AG08396 (cell line): ENCODE measurements at places on chromosomes 6 and 20.

DNA sequence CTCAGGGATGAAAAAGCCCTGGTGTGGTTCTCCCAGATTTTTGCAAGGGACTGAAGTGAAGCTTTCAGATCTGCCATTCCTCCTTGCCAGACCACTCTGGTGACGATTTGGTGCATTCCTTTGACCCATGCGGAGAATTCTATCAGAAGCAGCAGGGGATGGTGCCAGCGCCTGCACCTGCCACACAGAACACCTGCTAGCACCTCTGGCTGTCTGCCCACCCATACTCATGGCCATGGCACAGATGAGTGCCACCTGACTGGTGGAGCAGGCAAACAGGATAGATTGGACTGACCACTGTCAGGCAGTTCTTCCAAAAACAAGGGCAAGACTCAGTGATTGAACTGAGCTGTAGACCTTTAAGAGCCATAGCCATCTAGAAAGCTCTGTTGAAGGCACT, 107.1 kb downstream of the CDYL start:
- DNase-seq: no peak

DNA sequence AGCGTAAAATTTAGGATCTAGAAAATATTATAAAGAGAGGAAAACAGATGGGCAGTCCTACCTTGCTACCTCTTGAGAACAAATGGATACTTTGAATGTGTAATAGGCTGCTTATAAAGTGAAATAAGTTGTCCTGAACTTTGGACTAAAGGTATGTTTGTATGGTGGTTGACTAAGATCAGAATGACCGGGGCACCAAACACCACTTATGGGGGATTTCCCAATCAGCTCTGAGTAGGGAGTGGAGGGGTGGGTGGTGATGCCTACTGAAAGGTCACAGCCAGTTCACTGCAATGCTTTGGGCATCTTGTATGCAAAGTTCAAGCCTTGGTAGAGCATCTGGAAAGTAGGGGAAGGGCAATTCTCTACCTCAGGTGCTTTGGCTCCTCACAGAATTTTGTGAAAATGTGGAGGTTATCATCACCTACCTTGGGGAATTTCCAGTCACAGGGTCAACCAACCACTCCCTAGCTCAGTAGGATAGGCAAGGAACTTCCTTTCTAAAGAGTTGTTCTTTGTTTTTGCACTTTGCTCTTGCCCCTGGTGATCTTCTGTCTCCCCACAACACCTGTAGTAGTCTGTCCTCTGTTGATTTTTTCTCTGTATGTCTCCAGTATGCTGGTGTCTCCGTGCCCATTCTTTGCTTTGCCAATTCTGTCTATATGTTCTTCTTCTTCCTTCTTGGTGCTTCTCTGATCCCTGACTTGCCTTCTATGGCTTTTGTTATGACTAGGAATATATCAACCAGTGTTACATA, at the start of gene TRIM31:
TRIM31 (minus strand) TSS at position 88 of the 757 bp plus-strand sequence. CDS start 285 bp downstream, outside the sequence.
- DNase-seq: no peak

DNA sequence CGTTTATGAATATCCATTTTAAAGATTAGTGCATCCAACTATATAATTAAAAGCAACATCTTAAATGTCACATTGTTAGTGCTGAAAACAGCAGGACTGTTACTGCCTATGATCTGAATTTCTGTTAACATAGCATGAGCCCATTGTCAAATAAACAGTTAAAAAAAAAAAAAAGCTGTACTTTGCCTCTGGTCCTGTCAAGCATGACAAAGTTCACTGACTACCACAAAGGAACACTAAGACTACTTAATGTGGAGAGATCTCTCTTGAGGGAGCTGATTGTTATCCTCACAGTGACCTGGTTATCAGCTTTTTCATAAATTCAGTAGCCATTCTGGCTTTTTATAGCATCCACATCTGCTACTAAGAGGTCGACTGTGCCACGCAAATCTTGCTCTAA, 228.1 kb downstream of the TMEM200A start:
- no peak for DNase-seq

- peak; percentile 76 for DNase-seq
These were observed 53.6 kb upstream of the FRMD1 start for GRCh38 chr6:168132531-168133167.

DNA sequence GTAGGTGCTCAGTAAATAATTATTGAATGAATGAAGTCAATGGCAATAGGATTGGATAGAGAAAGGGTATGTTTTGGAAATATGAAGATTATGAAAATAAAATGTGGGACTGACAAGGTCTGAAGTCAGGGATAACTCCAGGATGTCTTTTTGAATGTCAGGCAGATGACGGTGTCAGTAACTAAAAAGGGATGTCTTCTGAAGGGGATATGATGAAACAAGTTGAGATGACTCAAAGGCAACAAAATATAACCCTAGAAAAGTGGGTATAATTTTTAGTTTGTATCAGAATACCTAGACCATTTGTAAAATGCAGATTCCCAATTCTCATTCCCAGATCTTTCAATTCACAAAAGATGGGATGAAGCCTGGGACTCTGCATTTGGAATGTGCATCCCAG, 257.3 kb upstream of the SGK1 start:
- DNase-seq: no peak

DNA sequence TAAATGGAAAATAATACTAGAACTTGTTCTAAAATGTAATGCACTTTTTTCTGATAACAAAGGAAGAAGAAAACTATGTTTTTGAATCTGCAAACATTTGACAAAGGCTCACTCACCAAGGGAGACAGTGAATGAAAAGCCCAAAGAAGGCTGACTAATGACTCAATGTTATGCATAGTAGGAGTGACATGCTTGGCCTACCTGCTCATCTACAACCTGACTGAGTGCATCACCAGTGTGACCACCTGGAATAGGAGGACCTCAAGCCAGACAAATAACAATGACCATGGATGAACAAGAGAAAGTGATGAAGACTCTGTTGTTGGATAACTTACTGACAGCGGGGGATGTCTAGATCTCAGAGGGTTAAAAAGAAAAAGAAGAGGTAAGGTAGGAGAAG, 157.2 kb downstream of the SIM1 start:
- DNase-seq: no peak

DNA sequence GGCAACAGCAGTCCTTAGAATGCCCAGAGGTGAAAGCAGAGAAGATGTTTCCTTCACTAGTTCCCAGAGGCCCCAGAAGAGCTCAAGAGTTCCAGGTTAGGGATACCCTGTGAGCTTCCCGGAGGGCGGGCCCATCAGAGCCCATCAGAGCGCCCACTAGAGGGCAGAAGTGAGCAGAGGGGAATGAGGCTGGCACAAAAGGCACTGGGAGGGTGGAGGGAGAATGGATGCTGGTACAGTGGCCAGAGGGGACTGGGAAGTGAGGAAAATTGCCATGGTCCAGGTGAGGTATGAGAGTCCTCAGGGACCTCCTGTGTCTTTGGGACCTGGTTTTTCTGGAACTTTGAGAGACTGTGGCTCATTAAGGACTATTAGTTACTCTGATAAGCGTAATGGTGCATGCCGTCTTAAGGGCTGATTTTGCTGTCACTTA, 57.3 kb downstream of the LINC00237 start:
- DNase-seq: peak; percentile 31

GRCh38 chr6:127192911-127193541, 73.6 kb upstream of the RNF146 start:
- no peak for DNase-seq

DNA sequence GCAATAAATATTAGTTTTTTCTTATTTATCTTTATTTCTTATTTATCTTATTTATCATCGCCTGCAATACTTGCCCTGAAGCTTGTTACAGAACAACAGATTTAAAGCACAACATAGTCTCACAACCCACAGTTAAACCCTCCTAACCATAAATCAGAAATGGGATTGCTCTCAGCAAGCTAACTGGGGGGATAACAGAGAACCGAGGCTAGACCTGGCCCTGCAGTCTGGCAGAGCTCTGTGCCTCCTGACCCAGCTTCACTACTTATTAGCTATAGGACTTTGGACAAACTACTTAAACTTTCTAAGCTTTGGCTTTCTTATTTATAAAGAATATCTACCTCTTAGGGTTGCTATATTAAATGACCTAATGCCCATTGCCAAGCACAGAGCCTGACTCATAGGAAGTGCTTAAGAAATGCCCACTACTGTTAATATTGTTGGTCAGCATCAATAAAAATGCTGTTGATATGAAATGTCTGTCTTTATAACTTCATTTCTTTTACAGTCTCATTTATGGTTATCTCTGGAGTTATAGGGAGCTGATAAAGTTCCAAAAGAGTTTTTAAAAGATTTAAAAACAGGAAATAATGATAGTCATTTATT, 87.9 kb upstream of the BEND6 start:
- DNase-seq: no peak

DNA sequence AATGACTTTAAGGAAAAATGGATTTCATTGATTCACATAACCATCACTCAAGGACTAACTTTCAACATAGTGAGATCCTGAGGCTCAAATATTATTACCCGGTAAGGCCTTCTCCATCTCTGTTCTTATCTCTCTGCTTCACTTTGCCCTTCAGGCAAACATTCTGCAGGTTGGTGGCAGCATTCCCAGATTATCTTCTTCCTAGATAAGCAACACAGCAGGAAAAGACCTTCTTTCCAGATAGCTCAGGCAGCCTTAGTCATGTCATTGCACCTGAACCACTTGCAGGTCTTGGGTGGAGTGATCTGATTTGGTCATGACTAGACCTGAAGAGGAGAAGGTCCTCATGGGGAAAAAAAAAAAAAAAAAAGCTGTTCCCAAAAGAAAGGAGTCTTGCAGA, 5.3 kb upstream of the HIVEP2 start:
- no peak for DNase-seq

DNA sequence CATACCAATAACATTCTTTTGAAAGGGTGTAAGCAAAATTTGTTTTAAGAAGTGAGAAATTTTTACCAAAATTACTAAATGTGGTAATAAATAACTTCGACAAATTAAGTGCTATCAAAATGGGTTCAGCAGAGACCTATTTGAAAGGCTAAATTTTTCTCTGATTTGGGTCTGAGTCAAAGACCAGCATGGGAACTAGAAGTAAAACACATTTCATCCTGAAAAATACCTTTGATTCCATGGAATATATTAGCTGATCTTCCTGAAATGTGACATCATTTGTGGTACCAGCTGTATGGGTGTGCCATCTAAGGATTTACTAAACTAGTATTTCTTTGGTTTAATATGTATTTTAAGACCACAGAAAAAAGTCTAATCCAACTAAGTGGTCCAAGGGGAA, 63.6 kb downstream of the BLOC1S5 start:
- no peak for DNase-seq

DNA sequence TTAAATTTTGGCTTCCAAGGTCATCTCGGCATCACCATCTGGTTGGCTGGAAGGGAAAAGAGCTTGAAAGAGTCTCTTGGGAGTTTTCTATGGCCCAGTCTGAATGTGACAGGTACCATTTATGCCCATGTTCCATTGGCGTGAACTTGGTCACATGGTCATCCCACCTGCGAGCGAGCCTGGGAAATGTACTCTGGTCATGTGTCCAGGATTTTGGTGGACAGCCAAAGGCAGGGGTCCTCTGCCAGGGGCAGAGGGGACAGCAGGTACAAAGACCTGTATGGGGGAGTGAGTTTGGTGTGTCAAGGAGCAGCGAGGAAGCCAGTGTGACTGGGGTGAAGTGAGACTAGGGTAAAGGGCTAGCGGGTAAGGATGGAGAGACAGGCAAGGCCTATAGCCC, 112.6 kb downstream of the CDC5L start:
- no peak for DNase-seq

DNA sequence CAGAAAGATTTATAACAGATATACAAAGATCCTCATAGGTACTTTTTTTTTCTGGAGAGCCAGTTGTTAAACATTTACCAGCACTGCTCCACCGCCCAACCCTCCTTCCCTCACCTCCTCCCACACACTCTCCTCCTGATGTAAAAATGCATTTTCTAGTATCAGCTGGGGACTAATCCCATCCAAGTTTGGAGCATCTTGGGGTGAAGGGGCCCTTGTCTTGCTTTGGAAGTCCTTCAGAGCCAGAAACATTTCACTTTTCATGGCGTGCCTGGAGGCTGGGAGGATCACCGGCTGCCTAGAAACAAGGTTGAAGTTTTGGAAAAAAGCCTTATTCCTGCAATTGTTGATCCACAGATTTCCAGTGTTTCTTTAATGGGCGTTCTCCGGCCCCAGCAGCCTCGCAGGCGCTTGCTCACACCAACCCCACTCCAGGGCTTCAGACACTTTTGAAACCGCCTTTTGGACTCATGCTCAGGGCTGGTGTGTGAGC, 165.1 kb upstream of the AFDN start:
- no peak for DNase-seq

DNA sequence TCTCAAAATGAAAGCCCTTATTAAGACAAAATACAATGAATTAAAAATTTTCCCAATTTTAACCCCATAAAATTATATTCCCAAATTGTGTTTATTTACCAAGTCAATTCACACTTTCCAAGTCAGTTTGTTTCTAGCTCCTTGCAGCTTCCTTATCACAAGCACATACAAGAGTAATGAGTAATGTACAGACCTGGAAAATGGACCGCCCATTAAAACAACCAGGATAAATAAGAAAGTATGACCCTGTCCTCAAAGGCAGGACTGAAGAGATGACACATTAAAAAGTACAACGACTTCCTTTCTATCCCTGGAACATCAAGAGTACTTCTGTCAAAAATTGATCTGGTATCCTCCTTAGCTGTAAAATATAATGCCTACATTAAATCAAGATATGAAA, 47.1 kb upstream of the TMX4 start:
- no peak for DNase-seq

DNA sequence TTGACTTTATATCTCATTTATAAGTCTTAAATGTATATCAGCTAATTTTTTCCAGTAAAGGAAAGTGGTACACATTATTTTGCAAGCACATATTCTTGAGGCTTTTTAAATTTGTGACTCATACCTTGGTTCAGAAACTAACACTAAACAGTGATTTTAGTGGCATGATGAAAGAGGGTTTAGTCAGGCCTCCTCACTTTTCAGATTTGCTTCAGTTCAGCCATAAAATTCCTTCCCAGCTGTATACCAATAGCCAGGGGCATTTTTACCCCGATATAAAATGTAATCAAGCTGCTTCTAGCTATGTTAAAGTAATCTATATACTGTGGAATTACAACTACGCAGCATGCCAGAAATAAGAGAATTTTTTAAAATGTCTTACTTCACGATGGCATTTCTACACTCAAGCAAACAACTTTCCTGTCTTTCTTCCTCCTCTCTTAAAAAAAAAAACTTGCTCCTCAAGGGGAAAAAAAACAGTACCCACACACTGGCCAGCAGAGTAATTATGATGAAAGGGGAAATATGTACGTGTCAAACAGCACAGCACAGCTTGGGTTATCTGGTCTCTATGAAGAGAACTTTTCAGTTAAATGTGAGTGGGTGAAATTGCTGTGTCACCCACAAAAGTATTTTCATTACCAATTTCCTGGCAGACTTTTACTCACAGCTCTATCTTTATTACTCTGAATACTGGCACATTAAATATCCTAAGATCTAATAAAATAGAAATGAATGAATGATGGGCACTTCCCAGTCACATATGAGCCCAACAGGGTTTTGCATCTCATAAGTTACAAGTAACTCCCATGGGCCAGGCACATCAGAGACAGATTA, 244.8 kb upstream of the TENT5A start:
- DNase-seq: peak; percentile 33
